ENCODE measurements at places on chromosomes 16 and 17.
A peak's percentile ranks its signal among the peaks of the same experiment; 100 is the strongest.

DNA sequence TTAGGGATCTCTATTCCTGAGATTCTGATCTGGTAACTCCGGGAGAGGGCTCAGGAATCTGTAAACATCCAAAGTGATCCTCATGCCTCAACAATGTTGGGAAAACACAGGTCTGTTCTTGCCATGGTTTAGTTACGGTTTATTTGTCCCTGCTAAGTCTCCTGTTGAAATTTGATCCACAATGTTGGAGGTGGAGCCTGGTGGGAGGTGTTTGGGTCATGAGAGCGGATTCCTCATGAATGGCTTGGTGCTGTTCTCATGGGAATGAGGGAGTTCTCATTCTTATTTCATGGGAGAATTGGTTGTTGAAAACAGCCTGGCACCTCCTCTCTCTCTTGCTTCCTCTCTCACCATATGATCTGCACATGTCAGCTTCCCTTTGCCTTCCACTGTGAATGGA lies 608.6 kb upstream of the GOT2 start:
- no peak for DNase-seq

- no peak for DNase-seq
Observed at GRCh38 chr17:44008205-44008909, 3.9 kb downstream of the NAGS start.

DNA sequence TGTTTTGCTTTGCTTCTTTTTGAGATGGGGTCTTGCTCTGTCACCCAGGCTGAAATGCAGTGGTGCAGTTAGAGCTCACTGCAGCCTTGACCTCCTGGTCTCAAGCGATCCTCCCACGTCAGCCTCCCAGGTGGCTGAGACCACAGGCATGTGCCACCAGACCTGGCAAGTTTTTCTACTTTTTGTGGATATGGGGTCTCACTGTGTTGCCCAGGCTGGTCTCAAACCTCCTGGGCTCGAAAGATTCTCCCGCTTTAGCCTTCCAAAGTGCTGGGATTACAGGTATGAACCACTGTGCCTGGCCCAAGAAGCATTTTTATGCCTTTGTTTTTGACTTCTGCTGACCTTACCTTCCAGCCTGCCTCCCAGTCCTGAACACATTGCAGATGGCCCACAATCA lies 10.1 kb downstream of the DNAAF1 start:
- no peak for DNase-seq

- DNase-seq: no peak
Observed at GRCh38 chr16:726188-726437, 130 bp downstream of the CCDC78 start.

DNA sequence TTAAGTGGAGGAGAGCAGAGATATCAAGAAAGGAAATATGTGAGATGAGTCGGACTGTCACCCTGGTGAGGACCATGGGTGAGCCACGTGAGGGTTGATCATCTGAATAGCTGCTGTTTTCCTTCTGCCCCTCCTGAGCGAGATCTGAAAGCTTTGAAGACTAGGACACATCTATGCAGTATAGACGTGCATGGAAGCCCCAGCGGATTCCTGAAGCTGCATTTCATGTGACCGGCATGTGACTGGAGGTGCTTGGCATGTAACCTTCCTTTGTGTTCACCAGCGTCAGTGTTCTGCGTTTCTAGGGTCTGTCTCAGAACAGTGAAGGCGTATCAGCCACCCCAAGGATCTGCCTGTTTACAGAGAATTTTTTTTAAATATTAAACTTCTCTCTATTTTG lies 75.1 kb downstream of the MSI2 start:
- no peak for DNase-seq

- no peak for DNase-seq
Observed at GRCh38 chr16:52312716-52313115, 234.2 kb downstream of the TOX3 start.

DNA sequence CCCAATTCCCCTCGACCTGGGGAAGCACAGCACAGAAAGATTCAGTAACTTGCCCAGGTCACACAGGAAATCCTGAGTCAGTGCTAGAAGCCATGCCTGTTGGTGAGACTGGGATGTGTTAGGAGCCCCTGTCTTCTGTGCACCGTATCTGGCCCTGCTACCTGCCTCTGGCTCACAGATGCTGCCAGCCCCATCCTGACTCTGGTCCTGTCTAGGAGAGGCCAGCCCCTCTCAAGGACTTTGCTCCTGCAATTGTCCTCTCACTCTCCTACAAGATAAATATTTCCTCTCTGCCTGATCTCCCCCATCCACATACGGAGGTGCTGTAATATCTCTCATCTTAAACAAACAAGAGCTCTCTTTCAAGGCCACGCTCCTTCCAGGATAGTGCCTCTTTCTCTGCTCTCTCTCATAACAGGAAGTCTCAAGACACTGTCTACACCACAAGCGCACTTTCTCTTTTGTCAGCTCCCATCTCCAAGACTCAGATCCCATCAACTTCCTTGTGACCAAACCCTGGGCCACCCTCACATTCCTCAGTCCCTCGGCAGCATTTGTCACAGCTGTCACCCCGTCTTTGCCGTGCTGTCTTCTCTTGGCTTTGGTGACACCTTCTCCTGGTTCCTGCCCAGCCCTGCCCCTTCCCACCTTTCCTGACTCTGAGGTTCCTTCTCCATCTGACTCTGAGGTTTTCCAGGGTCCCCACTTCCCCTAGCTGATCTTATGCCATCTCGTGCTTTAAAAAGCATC lies 1.9 kb downstream of the SLC13A2 start:
- no peak for DNase-seq

GRCh38 chr17:72378414-72379390 lies 257.9 kb downstream of the SOX9 start:
- no peak for DNase-seq

DNA sequence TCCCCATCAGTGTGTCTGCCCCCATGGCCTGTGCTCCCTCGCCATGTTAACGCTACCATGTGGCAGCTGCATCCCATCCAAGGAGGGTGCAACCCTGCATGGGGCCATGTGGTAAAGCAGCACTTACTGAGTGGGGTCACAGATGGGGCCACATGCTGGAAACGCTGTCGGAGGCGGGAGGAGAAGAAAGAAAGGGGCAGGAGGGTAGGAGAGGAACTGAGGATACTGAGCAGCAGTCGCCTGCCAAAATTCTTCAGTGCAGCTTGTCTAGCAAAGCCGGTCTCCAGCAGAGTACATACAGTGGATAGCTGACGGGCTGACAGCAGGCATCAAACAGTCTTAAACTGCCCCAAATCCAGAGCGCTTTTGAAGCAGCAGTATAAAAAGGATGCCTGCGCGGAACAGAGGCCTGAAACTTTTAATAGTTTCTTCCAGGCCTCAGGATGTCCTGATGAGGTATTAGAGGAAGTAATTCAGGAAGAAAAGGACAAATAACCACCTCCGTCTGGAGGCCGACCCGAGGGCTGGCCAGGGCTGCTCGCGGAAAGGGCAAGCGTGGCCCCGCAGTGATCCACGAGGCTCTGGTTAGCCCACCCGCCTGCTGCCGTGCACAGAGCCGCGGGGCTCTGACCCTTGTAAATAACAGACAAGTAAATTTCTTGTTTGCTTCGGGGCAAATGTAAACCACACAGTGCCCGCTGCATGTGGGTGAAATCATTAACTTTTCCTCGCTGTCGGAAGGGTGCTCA lies 149.0 kb downstream of the CCDC182 start:
- DNase-seq: no peak

DNA sequence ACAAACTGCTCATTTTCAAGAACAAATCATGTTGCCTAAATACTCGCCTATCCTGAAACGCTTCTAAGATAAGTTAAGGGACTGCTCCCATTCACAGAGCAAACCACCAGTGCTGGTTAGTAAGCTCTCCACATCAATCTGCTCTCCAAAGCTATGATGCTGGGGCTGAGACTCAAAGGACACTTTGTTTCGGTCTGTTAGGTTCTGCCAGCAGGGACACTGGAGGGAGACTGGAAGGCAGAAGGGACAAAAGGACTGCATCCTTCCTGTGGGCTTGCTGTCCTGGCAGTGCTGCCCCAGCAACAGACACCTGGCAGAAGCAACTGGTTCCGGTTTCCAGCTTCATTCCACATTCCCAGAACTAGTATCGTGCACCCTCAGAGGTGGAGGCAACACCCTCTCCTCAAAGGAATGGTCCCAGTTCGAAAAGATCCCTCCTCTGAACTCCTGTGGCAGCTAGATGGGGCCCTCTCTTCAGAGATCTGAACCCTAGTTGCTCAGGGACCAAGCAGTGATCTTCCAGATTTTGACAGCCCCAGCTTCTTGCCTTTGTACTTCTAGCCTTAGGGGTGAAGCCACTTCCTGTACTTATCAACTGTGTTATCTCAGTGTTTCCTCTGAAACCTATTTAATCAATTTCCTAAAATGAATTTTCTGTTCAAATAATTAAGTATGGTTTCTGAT lies 73.4 kb upstream of the GSG1L start:
- DNase-seq: no peak

DNA sequence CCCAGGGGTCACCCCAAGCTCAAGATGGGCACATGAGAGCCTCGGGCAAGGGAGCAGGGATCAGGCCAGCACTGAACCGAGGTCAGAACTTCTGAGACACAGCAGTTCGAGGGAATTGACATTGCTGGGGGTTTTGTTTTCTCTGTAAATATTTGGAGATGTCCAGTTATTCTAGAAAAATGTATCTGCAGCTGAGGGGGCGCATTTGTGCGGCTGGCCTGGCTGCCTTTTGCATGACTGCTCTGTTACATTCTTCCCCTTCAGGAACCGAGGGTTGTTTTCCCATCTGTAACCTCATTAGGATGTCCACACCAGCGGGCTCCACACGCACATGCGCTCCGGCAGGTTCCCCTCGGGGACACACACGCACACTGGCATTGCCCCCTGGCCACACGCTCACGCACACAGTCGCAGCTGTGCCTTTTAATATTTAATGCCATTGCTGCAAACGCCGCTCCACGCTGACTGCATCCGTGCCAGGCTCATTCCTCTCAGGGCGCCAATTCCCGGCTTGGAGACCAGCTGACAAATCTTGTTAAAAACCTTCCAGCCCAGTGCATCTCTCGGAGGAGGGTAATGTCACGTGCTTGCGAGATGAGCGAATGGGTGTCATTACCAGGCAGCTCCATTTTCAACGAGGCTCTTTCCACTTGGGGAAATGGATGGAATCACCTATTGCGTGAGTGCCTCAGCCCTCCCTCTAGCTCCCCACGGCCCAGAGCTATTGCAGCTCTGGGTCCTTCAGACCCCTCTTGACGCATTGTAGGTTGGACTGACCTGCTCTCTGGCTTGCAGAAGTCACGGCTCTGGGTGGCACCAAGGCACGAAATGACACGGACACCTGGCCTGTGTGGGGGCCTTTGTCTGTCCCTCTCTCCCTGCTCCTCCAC lies 13.1 kb downstream of the CCR7 start:
- peak; percentile 46 for DNase-seq

DNA sequence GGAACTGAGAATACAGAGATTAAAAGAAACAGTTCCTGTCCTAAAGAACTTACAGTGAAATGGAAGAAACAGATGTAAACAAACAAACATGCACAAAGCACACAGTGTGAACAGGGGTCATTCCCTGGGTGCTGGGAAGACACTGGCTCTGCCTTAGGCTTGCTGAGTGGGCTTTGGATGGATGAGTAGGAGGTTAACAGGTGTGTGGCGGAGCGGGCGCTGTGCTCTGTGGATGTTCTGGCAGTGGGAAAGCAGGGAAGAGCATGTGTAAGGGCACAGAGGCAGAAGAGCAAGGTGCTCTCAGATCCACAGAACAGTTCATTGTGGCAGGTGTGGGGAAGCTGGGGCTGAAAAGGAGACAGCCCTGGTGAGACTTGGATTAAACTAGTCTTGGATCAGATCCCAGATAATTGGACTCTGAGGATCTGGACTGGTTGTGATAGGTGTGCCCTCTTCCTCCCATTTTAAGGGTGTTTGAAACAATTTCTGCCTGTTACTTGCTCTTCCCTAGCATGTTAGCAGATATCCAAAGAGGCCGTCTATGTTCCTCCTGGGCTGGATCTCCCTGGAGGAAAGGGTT lies 8.1 kb downstream of the HROB start:
- DNase-seq: no peak

GRCh38 chr16:86396422-86396821 lies 113.9 kb upstream of the FOXF1 start:
- DNase-seq: no peak

GRCh38 chr17:56030009-56030624 lies 123.2 kb upstream of the ANKFN1 start:
- DNase-seq: no peak

Measured in stimulated activated CD4-positive, alpha-beta T cell treated with anti-CD3 and anti-CD28 coated beads, Interleukin-4, amount 100 ng/mL, for 1 hour (primary cell).